KG1 (cell line): ENCODE measurements at places on chromosomes 2 and 18.

GRCh38 chr2:168035458-168035857 is 211.9 kb downstream of the STK39 start:
- no peak for DNase-seq

GRCh38 chr2:234869969-234870368 is 81.8 kb upstream of the SH3BP4 start:
- no peak for DNase-seq

DNA sequence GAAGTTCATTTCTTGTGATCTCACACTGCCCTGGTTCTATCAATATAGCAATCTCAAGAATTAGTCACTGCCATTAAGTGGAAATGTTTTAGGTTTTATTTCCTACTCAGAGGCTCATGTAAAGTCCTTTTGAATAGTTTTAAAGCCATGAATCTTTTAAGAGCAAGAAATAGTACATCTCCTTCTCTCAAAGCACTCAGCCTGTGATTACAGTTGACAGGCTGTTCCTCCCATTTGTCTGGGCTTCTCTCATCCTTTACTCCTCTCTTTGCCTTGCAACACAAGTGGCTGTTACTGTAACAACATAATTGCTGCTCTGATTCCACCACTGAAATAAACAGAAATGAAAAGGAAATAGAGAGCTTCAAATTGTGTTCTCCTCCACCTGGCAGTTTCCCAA is 18.4 kb downstream of the GRP start:
- DNase-seq = no peak

- no peak for DNase-seq
Measured at GRCh38 chr2:70886541-70886987, 49.1 kb upstream of the ATP6V1B1 start.

- DNase-seq = no peak
Measured at GRCh38 chr2:234680688-234681619, 184.1 kb upstream of the ARL4C start.

DNA sequence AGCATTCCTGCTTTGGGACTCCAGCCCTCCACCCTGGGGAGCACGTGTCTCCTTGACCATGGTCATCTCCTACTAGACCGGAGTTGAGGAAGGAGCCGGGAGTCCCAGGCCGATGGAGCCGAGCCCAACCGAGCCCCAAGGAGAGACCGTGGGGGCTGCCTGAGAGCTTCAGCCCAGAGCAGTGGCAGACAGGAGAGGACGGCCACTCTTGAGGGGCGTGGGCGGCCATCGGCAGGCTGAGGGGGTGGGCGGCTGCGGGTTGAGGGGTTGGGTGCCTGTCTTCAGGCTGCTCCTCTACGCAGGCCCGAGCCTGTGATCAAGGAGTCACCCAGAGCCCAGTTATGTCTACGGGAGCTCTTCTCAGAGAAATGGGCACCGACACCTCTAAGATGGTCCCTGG is 158.7 kb downstream of the PXDN start:
- no peak for DNase-seq

DNA sequence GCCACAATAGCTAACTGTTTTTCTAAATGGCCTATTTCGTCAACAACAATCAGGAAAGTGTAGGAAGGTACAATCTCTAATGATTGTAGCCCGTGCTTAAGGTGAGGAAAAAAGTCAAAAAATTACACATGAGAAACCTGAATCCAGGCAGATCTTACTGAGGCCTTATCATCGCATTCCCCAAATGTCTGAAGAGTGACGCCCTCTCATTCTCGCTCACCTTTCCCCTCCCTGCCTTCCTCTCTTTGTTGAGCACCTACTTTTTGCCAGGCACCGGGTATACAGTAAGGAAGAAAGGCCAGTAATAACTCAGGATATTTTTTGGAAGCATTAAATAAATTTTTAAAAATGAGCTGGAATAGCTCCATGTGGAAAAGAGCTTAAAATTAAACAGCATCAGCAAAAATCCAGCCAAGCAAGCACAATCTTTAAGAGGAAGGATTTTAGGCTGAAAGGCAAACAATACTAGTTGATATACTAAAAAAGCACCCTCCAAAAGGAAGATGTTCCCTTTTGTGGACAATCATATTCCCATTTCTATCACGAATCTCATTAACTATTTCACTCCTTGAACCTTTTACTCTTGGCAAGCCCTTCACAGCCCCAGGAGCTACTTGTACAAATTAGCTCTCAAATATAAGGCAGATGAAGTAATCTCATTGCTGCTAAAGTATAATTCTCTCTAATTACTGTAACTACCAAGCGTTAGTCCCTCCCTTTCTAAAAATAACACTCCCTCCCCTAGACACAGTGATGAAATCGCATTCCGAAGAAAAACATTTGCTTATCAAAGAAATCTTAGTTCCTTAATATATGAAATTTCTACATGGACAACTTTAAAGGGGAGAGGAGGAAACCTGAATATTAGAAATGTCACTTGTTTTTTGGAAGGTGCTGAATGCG is 40.0 kb downstream of the STAT1 start:
- DNase-seq = no peak

DNA sequence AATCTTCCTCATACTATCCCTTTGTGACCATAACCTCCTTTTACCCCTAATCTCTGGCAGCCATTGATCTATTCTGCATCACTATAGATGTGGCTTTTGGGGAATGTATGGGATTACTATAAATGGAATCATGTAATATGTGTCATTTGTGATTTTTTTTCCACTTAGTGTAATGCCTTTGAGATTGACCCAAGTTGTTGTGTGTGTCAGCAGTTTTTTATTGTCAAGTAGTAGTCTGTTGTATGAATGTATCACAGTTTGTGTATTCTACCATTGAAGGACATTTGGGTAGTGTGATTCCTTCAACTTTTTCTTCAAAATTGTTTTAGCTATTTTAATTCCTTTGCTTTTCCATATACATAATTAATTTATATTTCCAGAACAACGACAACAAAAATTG is 18.6 kb downstream of the VRK2 start:
- DNase-seq = no peak

- no peak for DNase-seq
Measured at GRCh38 chr2:127040169-127040568, 66.8 kb downstream of the BIN1 start.

GRCh38 chr2:54284826-54285225 is 28.8 kb upstream of the TSPYL6 start:
- DNase-seq = no peak

DNA sequence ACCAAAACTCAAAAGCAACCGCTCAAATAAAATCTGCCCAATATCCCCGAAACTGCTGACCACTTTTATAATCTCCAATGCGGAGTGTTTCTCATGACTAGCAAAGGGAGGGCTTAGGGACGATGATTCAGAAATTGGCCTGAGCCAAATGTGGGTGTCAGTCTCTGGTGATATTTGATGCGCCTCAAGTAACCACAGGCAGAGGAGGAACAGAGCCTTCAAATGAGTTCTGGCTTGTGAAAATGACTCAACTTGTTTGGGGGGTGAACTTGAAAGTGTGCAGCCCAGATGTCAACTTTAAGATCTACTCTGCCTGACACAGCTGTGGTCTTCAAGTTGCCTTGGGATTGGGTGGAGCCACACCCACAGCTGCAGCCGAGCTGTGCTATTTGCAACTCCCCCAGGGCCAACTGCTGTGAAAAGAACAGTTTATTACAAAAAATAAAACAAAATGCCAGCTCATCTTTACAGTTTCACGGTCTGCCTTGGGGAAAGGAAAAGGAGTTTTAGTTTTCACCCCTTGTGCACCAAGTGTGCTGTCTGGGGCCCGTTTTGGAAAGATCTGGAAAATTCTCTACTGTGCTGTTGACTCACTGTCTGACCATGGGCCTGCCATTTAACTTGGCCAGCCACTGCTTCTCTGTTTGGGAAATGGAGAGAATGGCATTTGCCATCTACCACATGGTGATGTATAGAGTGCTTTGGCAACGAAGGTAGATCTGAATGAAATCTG is 222.1 kb downstream of the MTX2 start:
- no peak for DNase-seq

- DNase-seq = no peak
Measured at GRCh38 chr18:8468921-8469335, 140.3 kb upstream of the RAB12 start.

DNA sequence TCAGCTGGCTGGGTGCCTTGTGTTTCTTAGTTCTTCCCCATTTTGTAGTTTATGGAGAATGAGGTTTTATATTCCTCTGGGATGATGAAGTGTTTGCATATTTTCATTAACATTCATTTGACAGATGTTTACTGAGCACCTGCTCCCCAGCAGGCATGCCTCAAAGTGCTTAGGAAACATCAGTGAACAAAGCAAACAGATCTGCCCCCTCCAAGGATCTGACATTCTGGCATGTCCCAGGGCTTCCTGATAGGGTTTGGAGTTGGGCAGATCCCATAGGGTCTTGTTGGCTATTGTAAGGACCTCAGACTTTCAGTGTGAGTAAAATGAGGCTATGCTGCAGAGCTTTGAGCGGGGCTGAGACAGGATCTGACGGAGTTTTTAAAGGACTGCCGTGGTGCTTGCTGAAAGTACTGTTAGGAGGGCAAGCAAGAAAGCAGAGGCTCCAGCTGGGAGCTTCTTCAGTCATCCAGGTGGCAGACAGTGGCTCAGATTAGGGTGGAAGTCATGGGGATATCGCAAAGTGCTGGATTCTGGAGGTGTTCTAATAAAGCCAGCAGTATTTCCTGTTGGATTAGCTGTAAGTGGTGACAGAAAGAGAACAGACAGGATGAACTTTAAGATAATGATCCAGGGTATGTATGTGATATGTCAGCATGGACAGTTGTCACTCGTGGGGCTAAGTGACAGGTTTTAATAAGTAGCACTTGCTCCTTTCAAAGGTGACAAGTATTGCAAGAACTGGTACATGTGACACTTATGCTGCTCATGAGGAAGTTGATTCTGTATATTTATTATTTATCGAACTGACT is 11.3 kb upstream of the IAH1 start:
- DNase-seq = no peak

GRCh38 chr18:79658366-79658765 is 21.2 kb upstream of the CTDP1 start:
- DNase-seq = no peak

DNA sequence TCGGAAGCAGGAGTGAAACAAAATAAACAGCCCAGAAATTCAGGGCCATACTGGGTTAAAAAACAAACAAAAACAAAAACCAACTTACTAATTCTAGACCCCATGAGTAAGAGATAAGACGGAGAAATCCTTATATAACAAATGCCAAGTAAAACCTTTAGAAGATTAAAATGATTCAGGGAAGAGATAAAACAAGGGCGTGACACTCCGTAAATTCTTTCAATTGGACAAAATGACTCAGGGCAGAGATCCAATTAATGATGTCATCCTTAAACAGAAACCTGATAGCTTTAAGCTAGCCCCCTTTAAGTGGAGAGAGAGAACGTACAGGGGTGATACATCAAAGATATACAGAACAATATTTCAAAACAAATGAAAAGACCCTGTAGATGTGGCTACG is 317.4 kb downstream of the NBAS start:
- DNase-seq = no peak

- no peak for DNase-seq
Measured at GRCh38 chr2:145905371-145905770, 1385.5 kb upstream of the ZEB2 start.

DNA sequence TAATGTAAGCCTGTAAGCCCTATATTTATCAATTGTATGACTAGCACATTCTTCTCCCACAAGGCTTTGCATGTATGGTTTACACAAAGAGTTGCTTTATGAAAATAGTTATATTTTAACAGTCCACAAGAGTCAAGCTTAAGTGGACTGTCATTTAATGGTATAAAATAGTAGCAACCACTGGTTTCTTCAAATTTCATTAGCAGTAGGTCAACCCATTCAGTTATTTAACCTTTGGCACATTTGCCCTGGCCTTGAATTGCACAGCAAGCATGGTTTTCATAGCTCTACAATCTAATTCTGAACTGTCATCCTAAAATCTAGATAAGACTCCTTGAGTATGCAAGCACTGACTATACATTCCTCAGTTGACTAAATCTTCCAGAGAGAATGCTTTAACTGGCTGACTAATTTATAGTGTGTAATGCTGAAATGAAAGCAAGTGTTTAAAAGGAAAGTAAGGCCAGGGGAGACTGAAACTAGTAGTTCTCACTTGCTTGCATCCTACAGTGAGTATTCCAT is 1.8 kb downstream of the DPP4 start:
- DNase-seq = no peak

GRCh38 chr2:198028955-198029354 is 224.6 kb downstream of the PLCL1 start:
- no peak for DNase-seq

- no peak for DNase-seq
Measured at GRCh38 chr18:69705987-69706386, 241.7 kb downstream of the CD226 start.

GRCh38 chr2:127365211-127365643 is 22.5 kb downstream of the MAP3K2 start:
- DNase-seq = no peak

GRCh38 chr18:58069099-58069498 is 25.1 kb downstream of the NEDD4L start:
- no peak for DNase-seq

- no peak for DNase-seq
Measured at GRCh38 chr18:50372743-50373142, 2.1 kb upstream of the SKA1 start.

DNA sequence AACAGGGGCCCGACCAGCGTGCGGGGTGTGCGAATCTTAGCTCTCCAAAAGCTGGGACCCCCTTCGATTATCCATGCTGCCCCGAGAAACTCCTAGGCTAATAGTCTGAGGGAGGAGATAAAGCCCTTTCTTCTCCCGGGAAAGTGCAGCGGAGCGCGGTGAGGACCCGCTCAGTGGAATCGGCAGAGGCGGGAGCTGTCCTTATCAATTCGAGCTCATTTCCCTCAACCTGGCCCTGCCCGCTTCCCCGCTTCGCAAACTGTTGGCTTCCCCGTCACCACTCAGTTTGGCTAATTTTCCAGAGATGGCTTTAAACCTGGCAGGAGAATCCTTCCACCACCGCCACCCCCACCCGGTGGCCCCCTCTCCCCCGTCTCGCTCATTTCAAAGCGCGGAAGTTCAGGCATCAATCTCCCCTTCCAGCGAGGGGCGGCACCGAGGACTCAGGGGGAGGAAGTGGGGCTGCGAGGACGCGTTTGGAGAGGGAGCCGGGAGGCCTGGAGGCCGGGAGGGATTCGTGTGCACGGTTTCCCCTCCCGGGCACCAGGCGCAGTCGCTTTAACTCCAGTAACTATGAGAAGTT is 1.6 kb downstream of the KLHL14 start:
- no peak for DNase-seq
